ENCODE measurements at places on chromosomes 7 and 10. TPM values are rescaled to one million over a fixed set of nuclear protein-coding genes. Genes with fewer than 3 reads are reported as not detected.

GRCh38 chr7:111763221-111763801 is 201.0 kb upstream of the IMMP2L start:
- H3K27ac ChIP-seq, result no peak overlapping the region
- no peak for DNase-seq
- no peaks in the 10 kb centered on the region for H3K4me1 ChIP-seq

- no peak overlapping the region for H3K4me3 ChIP-seq
- no peaks in the 10 kb centered on the region for H3K4me1 ChIP-seq
- no peaks in the 10 kb centered on the region for H3K27me3 ChIP-seq
- H3K36me3 ChIP-seq, result no peaks in the 10 kb centered on the region
- DNase-seq, result no peak
- no peak overlapping the region for H3K27ac ChIP-seq
Measured at GRCh38 chr10:18159557-18159956, 19.3 kb downstream of the CACNB2 start.

- H3K36me3 ChIP-seq, result no peaks in the 10 kb centered on the region
- H3K27me3 ChIP-seq, result peaks cover 11% of the 10 kb centered on the region
- DNase-seq, result no peak
- H3K4me1 ChIP-seq, result peaks cover 11% of the 10 kb centered on the region
Measured at GRCh38 chr7:6536262-6537260, 14.7 kb downstream of the GRID2IP start.

DNA sequence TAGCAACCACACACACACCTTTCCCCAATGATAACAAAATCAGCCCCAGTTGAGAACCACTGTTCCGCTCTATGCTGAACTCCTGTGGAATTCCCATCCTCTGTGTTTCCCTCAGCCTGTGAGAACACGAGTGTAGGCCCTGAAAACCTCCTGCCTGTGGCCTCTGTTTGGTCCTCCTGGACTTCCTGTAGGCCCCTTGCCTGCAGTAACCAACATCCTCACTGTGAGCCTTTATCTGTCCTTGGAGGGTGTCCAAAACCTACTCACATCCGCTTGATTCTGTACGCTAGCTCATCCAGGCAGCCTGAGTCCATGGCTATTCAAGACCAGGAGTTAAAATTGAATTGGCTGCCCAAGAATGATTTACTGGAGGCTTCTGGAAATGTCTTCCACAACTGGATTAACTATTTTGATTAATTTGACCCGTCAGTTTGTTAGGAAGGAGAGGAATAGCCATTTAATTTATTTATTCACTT is 149.8 kb downstream of the AKR1D1 start:
- no peak for DNase-seq
- no peak overlapping the region for H3K4me3 ChIP-seq
- peaks cover 1% of the 10 kb centered on the region for H3K27me3 ChIP-seq

DNA sequence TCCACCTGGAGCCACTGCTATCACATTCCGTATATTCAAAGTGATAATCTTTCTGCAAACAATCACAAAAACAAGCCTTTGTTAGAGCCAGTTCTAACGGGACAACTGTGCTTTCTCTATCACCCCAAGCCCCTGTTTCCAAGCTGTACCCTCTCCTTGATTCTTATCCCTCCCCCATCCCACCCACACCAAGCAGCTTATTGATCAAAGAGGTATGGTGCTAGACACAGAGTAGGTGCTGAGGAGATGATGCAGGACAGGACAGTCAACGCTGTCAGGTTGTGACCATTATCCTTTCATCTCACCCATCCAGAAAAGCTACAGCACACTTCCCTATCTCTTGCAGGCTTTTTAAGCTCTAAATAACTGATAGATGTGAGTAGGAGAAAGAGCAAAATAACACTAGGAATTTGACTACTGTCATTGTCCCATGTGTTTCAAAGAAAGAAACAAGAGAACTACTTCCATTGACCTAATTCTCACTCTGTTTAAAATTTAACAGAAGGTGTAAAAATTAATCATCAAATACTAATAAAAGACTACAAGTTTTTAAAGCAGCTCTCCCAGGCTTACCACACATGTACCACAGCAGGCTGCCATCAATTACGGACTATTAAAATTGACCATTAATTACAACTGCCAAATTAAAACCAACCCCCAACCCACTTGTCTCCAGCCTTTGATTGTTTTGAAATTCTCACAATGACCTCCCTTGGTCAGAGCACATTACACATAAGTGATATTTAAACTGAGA is 94.3 kb downstream of the ELAPOR2 start:
- H3K36me3 ChIP-seq, result no peaks in the 10 kb centered on the region
- H3K27ac ChIP-seq, result no peak overlapping the region
- H3K4me3 ChIP-seq, result no peak overlapping the region
- DNase-seq, result no peak
- no peaks in the 10 kb centered on the region for H3K27me3 ChIP-seq
- H3K4me1 ChIP-seq, result no peaks in the 10 kb centered on the region

- peaks cover 3% of the 10 kb centered on the region for H3K27me3 ChIP-seq
- H3K27ac ChIP-seq, result peak overlapping the region; percentile 90
- peak overlapping the region; percentile 95 for H3K4me3 ChIP-seq
- peak; percentile 45 for DNase-seq
Measured at GRCh38 chr7:123748171-123748733, 551 bp downstream of the WASL start.

DNA sequence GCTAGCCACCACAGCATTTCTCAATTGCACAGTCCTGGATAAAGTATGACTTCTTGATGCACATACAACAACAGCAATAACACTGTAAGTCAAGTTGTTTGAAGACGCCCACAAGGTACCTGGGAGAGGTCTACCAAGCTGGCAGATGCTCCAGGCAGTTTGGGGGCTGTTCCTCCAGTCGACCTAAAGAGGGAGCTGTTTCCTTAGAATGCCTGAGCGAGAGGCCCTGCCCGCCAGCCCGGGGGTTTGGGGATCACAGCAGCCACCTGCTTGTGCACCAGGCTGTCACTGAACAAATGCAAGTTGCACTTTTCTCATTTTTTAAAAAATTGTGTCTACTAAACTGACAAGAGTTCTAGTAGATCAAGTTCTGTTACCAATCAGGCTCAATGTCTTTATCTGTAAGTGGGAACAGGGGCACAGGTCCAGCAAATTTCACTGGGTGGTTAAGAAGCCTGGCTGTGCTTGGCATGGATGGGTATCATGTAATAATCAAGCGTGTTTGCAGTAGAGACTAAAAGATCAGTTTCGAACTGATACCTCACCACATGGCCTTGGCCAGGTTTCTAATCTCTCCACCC is 193.8 kb upstream of the ADO start:
- H3K4me1 ChIP-seq, result peaks cover 10% of the 10 kb centered on the region
- H3K27ac ChIP-seq, result no peak overlapping the region
- peak; percentile 77 for DNase-seq
- no peaks in the 10 kb centered on the region for H3K36me3 ChIP-seq
- no peak overlapping the region for H3K4me3 ChIP-seq
- no peaks in the 10 kb centered on the region for H3K27me3 ChIP-seq

GRCh38 chr10:52287866-52288265 is 26.2 kb upstream of the DKK1 start:
- no peaks in the 10 kb centered on the region for H3K4me1 ChIP-seq
- no peaks in the 10 kb centered on the region for H3K27me3 ChIP-seq
- no peaks in the 10 kb centered on the region for H3K36me3 ChIP-seq
- no peak for DNase-seq

DNA sequence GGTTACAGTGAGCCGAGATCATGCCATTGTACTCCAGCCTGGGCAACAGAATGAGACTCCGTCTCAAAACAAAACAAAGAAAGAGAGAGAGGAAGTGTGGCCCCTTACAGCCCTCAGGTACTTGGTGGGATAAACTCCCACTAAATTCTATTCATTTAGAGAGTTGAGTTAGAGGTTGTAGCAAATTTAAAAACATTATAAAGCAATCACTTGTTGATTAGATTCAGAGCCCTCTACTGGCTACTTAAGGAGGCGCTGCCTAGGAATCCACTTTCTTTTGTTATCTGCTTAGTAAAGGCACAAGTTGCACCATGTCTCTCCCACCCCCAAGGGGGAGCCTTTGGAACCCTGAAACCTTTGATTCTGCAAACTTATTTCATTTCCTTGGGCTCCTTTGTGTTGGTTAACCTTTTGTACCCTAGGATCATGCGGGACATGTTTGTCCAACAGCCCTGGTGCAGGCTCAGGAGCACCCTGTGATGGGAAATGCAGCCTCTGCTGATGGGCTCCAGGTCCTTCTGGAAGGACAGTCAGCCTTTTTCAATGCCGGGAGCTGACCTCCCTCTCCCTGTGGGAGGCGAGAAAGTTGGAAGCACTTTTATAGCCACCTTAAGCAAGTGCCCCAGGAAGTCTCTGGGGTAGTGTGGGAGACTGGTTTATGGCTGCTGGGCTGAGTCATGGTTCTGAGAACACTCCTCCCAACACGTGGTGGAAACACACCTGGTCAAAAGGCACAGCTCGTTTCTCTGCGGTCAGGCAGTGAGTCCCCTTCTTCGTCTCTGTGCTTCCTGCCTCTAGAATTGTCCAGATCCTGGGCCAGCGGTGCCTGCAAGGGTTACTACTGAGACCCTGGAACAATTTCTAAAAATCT is 2.3 kb downstream of the HKDC1 start:
- no peaks in the 10 kb centered on the region for H3K36me3 ChIP-seq
- no peaks in the 10 kb centered on the region for H3K27me3 ChIP-seq
- DNase-seq, result peak; percentile 89
- H3K4me1 ChIP-seq, result peaks cover 51% of the 10 kb centered on the region

DNA sequence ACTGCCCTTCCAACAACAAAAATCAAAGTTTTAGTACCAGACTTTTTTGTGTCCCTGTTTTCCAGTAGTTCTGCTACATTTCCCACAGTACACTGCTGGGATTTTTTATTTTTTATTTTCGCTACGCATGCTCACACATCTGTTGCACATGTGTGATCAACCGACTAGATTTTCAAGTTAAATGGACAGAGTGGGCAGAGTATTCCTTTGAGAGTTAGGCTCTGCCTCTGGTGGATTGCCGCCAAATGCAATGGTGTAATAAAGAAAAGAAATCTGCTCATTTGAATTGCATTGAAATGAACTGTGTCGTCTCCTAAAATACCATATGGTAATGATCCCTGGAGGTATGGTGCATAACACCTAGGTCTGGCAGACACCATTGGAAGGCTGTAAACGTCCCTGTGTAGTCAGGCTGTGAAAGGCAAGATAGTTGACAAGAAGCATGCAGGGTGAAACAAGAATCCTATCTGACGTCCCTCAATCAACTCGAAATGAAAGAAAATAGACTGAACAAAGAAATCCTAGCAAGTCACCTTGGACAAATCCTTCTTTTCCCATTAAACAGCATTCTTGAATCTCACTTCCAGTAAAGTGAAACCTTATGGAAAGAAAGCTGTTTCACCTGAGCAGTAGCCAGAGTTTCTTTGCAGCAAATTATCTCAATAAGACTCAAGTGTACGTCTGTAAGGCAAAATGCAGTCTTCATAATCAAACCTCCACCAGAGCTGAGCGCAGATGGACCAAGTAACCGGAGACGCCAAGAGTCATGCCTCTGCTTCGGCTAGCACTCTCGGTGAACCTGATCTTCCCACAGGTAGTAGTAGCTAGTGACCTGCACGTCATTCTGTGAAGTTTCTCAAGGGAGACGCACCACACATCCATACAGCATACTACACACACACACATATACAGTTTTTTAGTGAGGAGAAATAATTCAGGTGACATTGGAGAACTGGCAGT is 357.3 kb downstream of the CRPPA start:
- no peaks in the 10 kb centered on the region for H3K4me1 ChIP-seq
- H3K27ac ChIP-seq, result no peak overlapping the region
- H3K4me3 ChIP-seq, result no peak overlapping the region
- no peak for DNase-seq

DNA sequence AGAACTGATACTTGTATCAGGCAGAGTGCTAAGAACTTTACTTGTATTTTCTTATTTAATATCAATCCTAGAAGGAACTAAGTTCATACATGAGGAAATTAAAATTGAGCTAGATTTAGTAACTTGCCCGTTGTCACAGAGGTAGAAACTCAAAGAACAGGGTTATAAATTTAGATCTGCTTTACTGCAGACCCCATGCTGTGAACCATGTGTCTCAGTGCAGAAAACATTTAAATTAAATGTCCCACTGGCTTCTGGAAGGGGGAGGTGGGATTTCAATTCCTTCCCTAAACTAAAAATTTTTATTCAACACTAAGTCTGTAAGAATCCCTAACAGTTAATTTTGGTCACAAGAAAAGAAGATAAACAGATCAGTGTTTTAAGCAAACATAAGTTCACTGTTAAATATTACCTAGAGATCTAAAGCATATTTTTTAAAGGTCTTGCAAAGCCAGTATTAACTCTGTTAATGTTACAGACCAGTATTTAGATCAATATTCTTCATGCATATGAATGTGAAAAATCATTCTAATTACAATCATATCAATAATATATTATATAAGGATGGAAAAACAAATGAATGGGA is 23.1 kb downstream of the WASL start:
- H3K27me3 ChIP-seq, result no peaks in the 10 kb centered on the region
- H3K36me3 ChIP-seq, result peaks cover 30% of the 10 kb centered on the region
- H3K27ac ChIP-seq, result no peak overlapping the region

GRCh38 chr7:122487131-122487530 is 182.6 kb upstream of the FEZF1 start:
- H3K27me3 ChIP-seq, result no peaks in the 10 kb centered on the region
- H3K36me3 ChIP-seq, result no peaks in the 10 kb centered on the region
- no peak overlapping the region for H3K27ac ChIP-seq
- H3K4me1 ChIP-seq, result no peaks in the 10 kb centered on the region

- no peaks in the 10 kb centered on the region for H3K4me1 ChIP-seq
- no peak overlapping the region for H3K4me3 ChIP-seq
- no peaks in the 10 kb centered on the region for H3K36me3 ChIP-seq
- H3K27me3 ChIP-seq, result peaks cover 2% of the 10 kb centered on the region
- no peak overlapping the region for H3K27ac ChIP-seq
Measured at GRCh38 chr10:120414946-120415345, 42.1 kb upstream of the PLPP4 start.

DNA sequence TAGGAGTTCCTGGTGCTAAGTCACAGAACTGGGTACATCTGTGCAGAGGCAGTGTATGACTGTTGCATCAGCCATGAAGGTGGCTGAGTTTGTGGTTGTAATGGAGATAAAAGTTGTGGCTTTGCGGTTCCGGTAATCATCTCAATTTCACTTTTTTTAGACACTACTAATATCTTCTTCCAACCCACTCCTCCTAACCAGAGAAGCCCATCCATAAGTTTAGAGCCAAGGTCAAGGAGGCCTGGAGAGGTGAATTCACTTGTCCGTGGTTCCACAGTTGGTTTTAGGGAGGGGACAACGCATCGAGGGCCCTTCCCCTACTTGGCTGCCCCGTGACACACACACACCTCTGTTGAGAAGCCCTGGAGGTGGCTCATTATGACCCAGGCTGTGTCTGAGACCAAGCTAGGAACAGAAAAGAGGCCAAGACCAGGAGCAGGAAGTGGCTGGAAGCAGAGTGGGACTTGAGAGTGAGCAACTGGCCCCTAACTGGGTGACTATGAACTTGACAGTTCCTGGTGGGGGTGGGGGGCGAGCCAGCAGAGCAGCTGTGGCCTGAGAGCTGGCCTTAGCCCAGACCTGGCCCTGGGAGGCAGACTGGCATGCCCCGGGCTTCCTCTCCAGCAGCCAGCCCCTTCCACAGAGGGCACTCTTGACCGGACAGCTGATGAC is 66.8 kb upstream of the COL13A1 start:
- H3K27ac ChIP-seq, result peak overlapping the region; percentile 67
- peak overlapping the region; percentile 11 for H3K4me3 ChIP-seq
- H3K4me1 ChIP-seq, result peaks cover 27% of the 10 kb centered on the region
- H3K36me3 ChIP-seq, result no peaks in the 10 kb centered on the region
- DNase-seq, result peak; percentile 50

Gene PYROXD2
- total RNA-seq, result 8.3 TPM

Gene ELFN1
- not detected for total RNA-seq

Gene UNCX
- total RNA-seq, result not detected

Gene PRKCQ
- total RNA-seq, result 60.9 TPM

Gene CPA4
- total RNA-seq, result not detected

Gene NSMCE4A
- total RNA-seq, result 57.5 TPM

Gene POU6F2
- not detected for total RNA-seq

Data from activated CD8-positive, alpha-beta T cell treated with anti-CD3 and anti-CD28 coated beads, Interleukin-2, amount 10 ng/mL, durations not matched to agents 7 days and 5 days (primary cell).